ENCODE measurements at places on chromosomes 3 and 15. TPM values are rescaled to one million over a fixed set of nuclear protein-coding genes. Genes with fewer than 3 reads are reported as not detected.

GRCh38 chr15:56923174-56923591 lies 4.7 kb downstream of the TCF12 start:
- no peaks in the 10 kb centered on the region for H3K27me3 ChIP-seq
- no peak overlapping the region for H3K4me3 ChIP-seq
- H3K4me1 ChIP-seq: peaks cover 68% of the 10 kb centered on the region
- no peak overlapping the region for H3K27ac ChIP-seq
- H3K36me3 ChIP-seq: no peaks in the 10 kb centered on the region
- DNase-seq: no peak

DNA sequence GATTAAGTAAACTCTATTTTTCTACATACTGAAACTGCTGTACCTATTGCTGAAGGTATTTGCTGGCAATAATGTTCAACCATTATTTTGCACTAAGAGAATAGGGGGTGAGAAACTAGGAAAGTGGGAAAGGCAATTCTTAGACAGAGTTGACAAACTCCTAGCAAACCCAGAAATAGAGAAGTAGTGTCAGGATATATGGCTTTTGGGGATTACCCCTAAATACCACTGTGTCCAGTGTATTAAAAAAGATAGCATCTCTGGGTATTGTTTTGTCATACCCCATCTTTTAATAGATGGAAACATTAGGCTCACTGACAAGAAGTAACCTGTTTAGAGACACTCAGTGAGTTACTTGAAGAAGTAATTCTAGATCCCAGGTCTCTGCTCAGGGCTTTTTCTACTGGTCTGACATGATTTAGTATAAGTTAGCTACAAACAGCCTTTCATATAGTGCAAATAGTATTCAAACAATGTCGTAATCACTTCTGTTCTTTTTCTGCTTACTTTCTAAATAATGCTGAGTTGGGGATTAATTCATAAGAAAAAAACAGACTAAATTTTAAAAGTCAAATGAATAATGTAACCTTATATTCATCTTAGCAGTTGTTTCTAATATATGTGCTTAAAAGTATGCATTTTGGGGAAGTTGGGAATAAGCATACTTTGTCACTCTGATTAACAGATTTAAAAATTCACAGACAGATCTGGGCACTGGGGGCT lies 107.2 kb downstream of the IL1RAP start:
- H3K27ac ChIP-seq: no peak overlapping the region
- H3K4me1 ChIP-seq: no peaks in the 10 kb centered on the region
- H3K27me3 ChIP-seq: no peaks in the 10 kb centered on the region
- H3K4me3 ChIP-seq: no peak overlapping the region
- no peaks in the 10 kb centered on the region for H3K36me3 ChIP-seq
- DNase-seq: no peak

DNA sequence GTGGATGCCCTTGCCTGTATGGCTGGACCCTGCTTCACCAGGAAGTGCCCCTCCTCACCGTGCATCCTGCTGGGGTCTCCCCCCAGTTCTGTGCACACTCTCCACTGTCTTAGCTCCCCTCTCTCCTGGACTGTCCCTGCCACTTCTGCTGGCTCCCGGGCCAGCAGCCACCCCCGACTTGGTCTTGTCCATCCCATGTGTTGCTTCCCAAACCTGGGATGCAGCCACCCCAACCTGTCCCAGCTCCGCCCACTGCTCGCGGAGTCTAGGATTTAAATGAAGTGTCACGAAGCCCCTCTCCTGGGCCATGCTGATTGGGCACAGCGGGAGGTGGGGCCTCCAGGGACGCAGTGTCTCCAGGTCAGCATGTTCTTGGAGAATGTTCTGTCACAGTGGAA lies 48.5 kb downstream of the PLXNA1 start:
- H3K4me1 ChIP-seq: no peaks in the 10 kb centered on the region
- no peak for DNase-seq
- H3K27ac ChIP-seq: no peak overlapping the region
- no peaks in the 10 kb centered on the region for H3K27me3 ChIP-seq

DNA sequence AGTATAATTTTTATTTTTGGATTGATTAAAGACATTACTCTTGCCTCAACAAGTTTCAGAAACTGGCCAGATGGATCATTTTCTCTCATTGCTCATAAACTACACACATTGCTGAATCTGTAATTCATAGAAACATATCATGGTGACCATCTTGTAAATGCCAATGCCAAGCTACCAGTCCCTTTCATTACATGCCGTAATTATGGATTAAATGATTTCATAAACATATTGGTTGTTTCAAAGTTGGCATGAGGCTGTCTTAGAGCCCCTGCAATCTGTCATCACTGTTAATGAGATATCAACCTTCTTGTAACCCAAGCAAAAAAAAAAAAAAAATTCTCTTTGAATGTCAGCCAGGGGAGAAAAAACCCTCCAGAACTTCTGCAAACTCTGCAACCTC lies 112.2 kb downstream of the DCLK3 start:
- H3K4me3 ChIP-seq: no peak overlapping the region
- H3K27me3 ChIP-seq: no peaks in the 10 kb centered on the region
- no peak for DNase-seq
- no peaks in the 10 kb centered on the region for H3K4me1 ChIP-seq

GRCh38 chr3:48180531-48181253 lies 7.5 kb downstream of the CDC25A start:
- H3K36me3 ChIP-seq: no peaks in the 10 kb centered on the region
- no peaks in the 10 kb centered on the region for H3K27me3 ChIP-seq
- no peak overlapping the region for H3K27ac ChIP-seq
- no peak overlapping the region for H3K4me3 ChIP-seq
- DNase-seq: no peak
- H3K4me1 ChIP-seq: no peaks in the 10 kb centered on the region

DNA sequence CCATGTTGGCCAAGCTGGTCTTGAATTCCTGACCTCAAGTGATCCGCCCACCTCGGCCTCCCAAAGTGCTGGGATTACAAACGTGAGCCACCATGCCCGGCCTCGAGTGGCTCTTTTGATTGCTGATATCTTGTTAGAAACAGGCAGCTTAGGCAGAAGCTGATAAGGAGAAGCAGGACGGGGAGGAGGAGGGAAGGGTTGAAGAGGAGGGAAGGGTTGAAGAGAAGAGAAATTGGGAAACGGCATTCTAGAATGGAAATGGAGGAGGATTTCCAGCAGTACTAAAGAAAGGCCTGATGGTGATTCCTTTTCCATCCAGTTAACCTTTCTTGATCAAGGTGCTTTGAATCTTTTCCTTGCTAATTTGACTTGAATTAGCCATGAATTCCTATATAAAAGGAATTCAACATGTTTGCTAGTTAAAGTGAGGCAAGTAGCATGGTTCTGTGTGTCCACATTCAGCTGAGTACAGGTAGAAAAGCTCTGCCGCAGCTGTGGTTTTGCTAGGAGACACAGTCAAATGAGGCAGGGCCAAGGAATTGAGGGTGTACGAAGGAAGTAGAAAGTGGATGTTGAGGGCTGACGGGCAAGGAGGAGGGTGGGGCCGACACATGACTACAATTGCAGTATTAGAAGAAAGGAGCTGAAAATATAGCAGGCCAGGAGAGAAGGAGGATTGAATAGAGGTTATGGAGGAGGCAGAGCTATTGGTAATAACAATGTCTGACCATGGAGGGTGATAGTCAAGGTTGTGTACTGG lies 27.2 kb upstream of the ATP1B3 start:
- DNase-seq: no peak
- no peaks in the 10 kb centered on the region for H3K27me3 ChIP-seq
- H3K36me3 ChIP-seq: no peaks in the 10 kb centered on the region
- no peak overlapping the region for H3K27ac ChIP-seq
- no peak overlapping the region for H3K4me3 ChIP-seq

GRCh38 chr15:80183886-80184285 lies 31.1 kb downstream of the FAH start:
- peaks cover 17% of the 10 kb centered on the region for H3K4me1 ChIP-seq
- H3K4me3 ChIP-seq: no peak overlapping the region
- DNase-seq: no peak
- H3K36me3 ChIP-seq: no peaks in the 10 kb centered on the region
- no peak overlapping the region for H3K27ac ChIP-seq

- H3K36me3 ChIP-seq: no peaks in the 10 kb centered on the region
- H3K27me3 ChIP-seq: no peaks in the 10 kb centered on the region
- no peak overlapping the region for H3K27ac ChIP-seq
- no peak overlapping the region for H3K4me3 ChIP-seq
Measured at GRCh38 chr3:151599103-151599672, 134.5 kb upstream of the AADACL2 start.

DNA sequence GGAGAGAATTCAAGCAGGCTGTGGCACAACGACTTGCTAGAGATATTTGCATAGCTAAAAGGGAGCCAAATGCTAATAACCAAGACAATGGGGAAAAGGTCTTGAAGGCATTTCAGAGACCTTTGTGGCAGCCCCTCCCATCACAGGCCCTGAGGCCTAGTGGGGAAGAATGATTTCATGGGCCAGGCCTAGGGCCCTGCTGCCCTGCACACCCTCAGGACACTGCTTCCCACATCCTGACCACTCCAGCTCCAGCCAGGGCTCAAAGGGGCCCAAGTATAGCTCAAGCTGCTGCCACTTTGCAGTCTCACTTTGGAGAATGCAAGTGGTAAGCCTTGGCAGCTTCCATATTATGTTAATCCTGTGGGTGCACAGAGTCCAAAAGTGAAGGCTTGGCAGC lies 21.5 kb upstream of the PTPN23 start:
- H3K27me3 ChIP-seq: no peaks in the 10 kb centered on the region
- no peaks in the 10 kb centered on the region for H3K36me3 ChIP-seq
- H3K27ac ChIP-seq: no peak overlapping the region
- H3K4me1 ChIP-seq: no peaks in the 10 kb centered on the region

- H3K27me3 ChIP-seq: no peaks in the 10 kb centered on the region
- H3K36me3 ChIP-seq: no peaks in the 10 kb centered on the region
- no peak for DNase-seq
- no peaks in the 10 kb centered on the region for H3K4me1 ChIP-seq
- H3K4me3 ChIP-seq: no peak overlapping the region
Measured at GRCh38 chr3:4565809-4566501, 72.8 kb downstream of the ITPR1 start.

- DNase-seq: no peak
- no peaks in the 10 kb centered on the region for H3K36me3 ChIP-seq
- no peak overlapping the region for H3K27ac ChIP-seq
- no peak overlapping the region for H3K4me3 ChIP-seq
Measured at GRCh38 chr3:60178931-60179653, 1072.2 kb downstream of the FHIT start.

GRCh38 chr3:123609063-123609462 lies 24.2 kb upstream of the HACD2 start:
- no peak overlapping the region for H3K27ac ChIP-seq
- no peaks in the 10 kb centered on the region for H3K4me1 ChIP-seq
- H3K36me3 ChIP-seq: no peaks in the 10 kb centered on the region
- H3K4me3 ChIP-seq: no peak overlapping the region
- no peaks in the 10 kb centered on the region for H3K27me3 ChIP-seq

- no peaks in the 10 kb centered on the region for H3K27me3 ChIP-seq
- H3K4me3 ChIP-seq: no peak overlapping the region
- H3K27ac ChIP-seq: no peak overlapping the region
- no peaks in the 10 kb centered on the region for H3K36me3 ChIP-seq
Measured at GRCh38 chr3:117580806-117581205, 871.2 kb downstream of the TUSC7 start.

DNA sequence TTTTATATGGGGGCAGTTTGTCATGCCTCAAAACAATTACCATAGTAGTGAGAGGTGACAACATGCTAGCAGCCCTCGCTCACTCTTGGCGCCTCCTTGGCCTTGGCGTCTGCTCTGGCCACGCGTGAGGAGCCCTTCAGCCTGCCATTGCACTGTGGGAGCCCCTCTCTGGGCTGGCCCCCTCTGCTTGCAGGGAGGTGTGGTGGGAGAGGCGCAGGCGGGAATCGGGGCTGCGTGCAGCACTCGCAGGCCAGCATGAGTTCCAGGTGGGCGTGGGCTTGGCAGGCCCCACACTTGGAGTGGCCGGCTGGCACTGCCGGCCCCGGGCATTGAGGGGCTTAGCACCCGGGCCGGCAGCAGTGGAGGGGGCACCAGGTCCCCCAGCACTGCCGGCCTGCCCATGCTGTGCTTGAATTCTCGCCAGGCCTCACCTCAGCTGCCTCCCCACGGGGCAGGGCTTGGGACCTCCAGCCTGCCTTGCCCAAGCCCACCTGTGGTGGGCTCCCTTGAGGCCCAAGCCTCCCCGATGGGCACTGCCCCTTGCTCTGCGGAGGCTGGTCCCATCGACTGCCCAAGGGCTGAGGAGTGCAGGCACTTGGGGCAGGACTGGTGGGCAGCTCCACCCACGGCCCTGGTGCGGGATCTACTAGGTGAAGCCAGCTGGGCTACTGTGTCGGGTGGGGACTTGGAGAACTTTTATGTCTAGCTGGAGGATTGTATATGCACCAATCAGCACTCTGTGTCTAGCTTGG lies 38.8 kb upstream of the EIF5A2 start:
- no peak overlapping the region for H3K27ac ChIP-seq
- no peaks in the 10 kb centered on the region for H3K27me3 ChIP-seq

- H3K27ac ChIP-seq: no peak overlapping the region
- no peak overlapping the region for H3K4me3 ChIP-seq
- H3K4me1 ChIP-seq: peaks cover 2% of the 10 kb centered on the region
- H3K36me3 ChIP-seq: no peaks in the 10 kb centered on the region
Measured at GRCh38 chr3:143309705-143310104, 190.1 kb downstream of the CHST2 start.

DNA sequence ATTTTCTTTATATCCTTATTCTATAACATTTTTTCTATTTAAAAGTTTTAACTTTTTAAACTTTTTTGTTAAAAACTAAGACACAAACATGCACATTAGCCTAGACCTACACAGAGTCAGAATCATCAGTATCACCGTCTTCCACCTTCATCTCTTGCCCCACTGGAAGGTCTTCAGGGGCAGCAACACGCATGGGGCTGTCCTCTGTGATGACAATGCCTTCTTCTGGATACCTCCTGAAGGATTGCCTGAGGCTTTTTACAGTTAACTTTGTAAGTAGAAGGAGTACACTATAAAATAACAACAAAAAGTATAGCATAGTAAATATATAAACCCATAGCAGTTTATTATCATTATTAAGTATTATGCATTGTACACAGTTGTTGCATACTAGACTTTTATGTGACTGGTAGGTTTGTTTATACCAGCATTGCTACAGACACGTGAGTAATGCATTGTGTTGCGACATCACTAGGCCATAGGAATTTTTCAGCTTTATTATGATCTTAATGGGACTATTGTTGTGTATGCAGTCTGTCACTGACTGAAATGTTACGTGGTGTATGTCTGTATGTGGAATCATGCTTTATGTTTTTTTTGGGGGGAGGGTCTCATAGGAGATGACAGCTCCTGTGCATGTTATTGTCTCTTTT lies 18.2 kb downstream of the ATP1B3 start:
- no peaks in the 10 kb centered on the region for H3K36me3 ChIP-seq
- no peaks in the 10 kb centered on the region for H3K4me1 ChIP-seq
- DNase-seq: no peak
- H3K27ac ChIP-seq: no peak overlapping the region

- H3K4me1 ChIP-seq: no peaks in the 10 kb centered on the region
- H3K27me3 ChIP-seq: no peaks in the 10 kb centered on the region
- no peak overlapping the region for H3K4me3 ChIP-seq
- no peaks in the 10 kb centered on the region for H3K36me3 ChIP-seq
- no peak for DNase-seq
Measured at GRCh38 chr3:36893137-36893557, 51.7 kb downstream of the TRANK1 start.

GRCh38 chr15:100341239-100341749 lies 481 bp downstream of the ADAMTS17 start:
- H3K4me1 ChIP-seq: peaks cover 7% of the 10 kb centered on the region
- DNase-seq: no peak
- H3K4me3 ChIP-seq: peak overlapping the region; percentile 96
- no peaks in the 10 kb centered on the region for H3K27me3 ChIP-seq

The KLF15 gene
- 75.1 TPM for total RNA-seq

The ALDH1A3 gene
- total RNA-seq: 8.4 TPM

The PLSCR5 gene
- total RNA-seq: not detected

The MYL3 gene
- 82.7 TPM for total RNA-seq

The DPPA4 gene
- total RNA-seq: not detected

The SLC28A1 gene
- total RNA-seq: 0.47 TPM

The RGMA gene
- 152 TPM for total RNA-seq

The PRR23C gene
- total RNA-seq: not detected

The CX3CR1 gene
- total RNA-seq: 0.25 TPM

The SLC30A4 gene
- total RNA-seq: 1.4 TPM

The ADGRG7 gene
- total RNA-seq: not detected

The BSN gene
- 0.23 TPM for total RNA-seq

Measured in gastrocnemius medialis (tissue), 4 donors.